ENCODE measurements at places on chromosomes 5 and 9.
A peak's percentile ranks its signal among the peaks of the same experiment; 100 is the strongest.

GRCh38 chr5:172167895-172168294, 20.1 kb downstream of the STK10 start:
- DNase-seq: no peak

GRCh38 chr9:124351672-124352468, 63.4 kb downstream of the PSMB7 start:
- DNase-seq: no peak

GRCh38 chr5:154168395-154168794, 22.1 kb upstream of the GALNT10 start:
- DNase-seq: no peak

- DNase-seq: no peak
Measured at GRCh38 chr9:108634672-108635462, 220.9 kb downstream of the ACTL7B start.

DNA sequence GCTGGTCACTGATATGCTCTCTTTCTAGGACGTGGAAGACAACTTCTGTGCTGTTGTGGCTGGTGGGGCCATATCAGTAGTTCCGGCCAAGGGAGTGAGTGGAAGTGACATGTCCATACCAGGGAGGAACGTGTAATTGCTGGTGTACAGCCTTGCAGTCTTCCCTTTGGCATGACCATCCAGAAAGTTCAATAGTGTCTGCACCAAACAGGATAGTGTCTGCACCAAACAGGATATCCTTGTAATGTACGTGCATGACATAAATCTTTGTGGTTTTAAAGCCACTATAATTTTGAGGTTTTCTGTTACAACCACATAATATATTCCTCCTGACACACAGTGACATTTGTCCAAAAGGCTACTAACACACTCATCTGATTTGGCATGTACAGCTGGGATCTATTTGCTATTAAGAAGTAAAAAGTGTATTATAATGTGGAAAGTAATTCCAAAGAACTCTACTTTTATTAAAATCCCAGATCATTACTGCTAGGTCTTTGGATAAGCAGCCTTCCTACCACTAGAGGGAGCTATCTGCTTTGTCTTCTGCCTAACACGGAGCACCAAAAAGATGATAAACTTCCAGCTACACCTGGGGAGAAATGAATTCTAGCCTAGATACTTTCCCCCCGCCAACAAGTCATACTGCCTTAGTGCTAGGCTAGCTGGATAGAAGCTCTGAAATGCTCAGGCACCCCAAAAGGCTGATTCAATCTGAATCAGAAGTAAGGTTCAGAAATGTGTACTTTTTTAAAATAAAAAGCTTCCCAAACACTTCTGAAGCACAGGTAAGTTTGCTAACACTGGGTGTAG, 52.7 kb downstream of the RNF145 start:
- peak; percentile 25 for DNase-seq

DNA sequence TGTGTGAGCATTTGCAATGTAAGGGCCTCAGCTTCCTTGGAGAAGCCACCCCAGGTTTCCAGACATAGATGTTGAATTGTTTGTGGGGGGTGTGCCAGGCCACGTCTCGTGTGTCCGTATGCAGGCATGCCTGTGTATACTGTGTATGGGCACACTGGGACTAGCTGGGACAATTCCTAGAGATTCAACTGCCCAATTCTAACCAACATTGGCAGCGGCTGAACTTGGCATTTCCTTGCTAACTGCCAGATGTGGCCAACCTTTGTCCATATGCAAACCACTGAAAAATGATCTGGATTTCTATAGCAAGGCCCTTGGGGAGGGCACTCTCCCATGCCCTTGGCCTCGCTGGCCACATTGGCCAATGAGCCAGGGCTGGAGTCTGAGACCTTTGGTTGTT, 50.3 kb downstream of the SAR1B start:
- no peak for DNase-seq

DNA sequence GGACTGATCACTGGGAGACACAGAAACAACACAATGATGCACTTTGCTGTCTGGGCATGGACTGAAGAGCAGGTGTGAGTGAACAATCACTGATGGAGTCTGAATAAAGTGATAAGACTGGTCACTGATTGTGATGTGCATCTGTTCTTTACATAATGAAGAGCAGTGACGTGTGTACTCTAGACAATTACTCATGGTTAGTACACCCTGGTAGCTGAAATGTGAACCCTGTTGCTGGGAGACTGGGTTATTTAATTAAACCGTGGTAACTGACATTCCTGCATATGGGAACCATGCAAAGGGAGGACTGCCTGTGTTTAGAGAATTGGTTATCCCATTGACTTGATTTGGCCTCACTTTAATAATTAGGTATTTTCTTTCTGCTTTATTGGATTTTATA, 202.9 kb downstream of the NR2F1-AS1 start:
- peak; percentile 32 for DNase-seq

- no peak for DNase-seq
Measured at GRCh38 chr5:141753971-141754713, 72.1 kb upstream of the ARAP3 start.

GRCh38 chr5:4547547-4547946, 592.6 kb upstream of the ADAMTS16 start:
- no peak for DNase-seq

- no peak for DNase-seq
Measured at GRCh38 chr9:8579661-8580060, 780.1 kb upstream of the DMAC1 start.

DNA sequence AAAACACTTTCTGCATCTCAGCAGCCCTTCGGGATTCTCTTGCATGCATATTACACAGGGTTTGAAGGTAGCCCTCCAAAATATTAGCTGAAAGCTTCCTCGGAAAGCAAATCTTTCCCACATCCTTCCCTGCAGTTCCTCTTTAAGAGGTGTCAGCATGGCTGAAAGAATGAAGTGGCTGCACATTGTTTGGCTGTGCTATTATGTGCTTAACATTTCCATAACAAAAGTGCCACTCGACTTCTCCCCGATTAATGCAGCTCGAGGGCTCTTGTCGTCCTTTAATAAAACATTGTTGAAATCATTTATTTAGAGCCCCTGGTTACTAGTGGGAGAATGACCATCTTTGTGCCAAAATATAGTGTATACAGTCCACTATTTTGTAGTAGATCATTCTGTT, 6.5 kb downstream of the GAS1 start:
- DNase-seq: no peak

DNA sequence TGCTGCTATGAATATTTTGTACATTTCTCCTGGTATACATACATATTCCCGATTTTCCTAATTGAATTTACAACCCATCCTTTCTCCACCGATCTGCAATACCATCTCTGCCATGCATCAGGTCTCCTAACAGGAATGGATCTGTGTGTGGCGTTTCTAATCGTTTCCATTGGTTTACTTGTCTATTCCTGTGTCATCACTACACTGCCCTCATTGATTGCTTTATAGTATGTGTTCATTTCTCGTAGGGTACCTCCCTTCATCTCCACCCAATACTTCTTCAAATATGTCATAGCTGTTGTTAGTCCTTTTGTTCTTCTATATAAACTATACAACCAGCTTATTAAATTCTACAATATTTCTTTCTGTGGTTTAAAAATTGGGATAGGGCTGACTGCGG, 7.1 kb upstream of the OR2S2 start:
- no peak for DNase-seq

DNA sequence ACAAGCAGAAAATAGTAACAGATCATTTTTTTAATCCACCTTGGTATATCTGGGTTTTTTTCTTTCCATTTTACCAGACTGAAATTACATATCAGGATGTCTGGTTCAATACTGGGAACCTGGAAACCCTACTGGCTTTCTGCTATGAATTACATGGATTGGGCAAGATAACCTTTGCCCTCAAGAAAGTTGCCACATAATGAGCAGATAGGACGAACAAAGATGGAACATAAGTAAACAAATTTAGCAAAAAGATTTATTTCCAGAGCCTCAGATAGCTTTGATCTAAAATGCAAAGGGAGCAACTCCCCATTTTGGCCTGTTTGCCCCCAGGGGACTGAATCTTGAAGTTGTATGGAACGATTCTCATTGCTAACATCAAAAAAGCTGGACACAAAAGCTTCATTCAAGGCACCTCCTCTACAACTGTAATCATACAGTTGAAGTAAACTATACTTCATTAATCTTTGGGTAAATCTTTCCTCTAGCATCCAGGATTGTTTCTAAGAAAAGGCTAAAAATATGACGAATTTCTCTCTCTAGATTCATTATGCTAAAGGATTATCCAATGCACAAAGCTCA, 131.6 kb upstream of the PTGER4 start:
- DNase-seq: no peak

GRCh38 chr5:120446068-120446492, 18.0 kb upstream of the PRR16 start:
- DNase-seq: no peak

DNA sequence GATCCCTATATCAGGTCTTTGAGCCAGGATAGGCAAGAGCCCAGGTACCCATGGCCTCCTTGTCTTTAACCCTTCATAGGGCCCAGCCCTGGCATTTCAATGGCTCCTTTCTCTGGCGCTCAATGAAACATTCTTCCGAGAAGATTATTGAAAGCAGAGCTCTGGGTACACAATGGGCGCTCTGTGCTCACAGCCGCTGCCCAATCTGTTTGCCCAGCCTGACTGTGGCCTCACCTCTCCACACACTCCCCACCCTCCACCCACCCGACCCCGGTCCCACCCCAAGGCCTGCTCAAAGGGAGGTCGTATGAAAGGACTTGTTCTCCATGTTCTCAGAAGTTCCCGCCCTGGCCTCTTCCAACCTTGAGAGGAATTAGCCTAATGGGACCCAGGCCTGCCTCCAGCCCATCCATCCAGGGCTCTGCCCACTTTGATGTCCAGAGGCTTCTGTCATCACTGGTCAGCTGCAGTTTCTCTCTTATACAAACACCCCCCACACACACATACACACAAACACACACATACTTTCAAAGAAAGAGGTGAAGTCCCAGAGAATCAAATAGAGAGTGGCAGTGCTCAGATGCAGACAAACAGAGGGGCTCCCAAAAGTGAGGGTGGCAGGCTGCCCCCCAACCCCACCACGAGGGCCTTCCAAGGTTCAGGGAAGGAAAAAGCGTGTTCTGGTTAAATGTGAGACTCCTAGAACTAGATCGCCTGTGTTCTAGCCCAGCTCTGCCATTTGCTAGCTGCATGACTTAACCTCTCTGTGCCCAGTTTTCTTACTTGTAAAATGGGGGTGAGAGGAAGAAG, 5.1 kb upstream of the ARSI start:
- DNase-seq: no peak

DNA sequence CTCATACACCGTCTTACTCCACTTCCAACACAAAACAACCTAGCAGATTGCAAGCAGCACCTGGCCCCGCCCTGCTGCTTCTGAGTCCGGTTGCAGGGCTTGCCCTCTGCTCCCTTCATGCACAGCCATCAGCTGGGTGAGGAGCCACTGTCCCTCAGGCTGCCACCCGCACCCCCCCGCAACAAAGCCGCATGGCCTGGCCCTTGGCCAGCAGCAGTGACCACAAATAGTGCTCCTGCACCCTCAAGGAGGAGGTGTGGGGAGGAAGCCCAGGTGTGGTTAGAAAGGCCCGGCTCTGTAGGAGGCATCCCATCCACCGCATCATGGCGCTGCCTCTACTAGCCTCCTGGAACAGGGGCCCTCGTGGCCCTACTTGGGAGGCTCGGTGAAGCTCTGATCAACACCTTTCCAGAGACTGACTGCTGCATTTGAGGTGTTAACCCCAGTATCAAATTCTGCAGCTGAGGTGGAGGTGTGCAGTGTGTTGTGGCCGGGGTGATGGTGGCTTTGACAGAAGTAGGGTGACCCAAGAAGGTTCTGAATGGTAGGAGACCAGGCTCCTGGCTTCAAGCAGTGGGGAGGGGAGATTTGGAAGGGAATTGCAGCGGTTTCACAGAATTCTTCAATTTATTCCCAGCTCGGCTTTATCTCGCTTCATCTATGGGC, 52.7 kb downstream of the WNK2 start:
- DNase-seq: no peak

DNA sequence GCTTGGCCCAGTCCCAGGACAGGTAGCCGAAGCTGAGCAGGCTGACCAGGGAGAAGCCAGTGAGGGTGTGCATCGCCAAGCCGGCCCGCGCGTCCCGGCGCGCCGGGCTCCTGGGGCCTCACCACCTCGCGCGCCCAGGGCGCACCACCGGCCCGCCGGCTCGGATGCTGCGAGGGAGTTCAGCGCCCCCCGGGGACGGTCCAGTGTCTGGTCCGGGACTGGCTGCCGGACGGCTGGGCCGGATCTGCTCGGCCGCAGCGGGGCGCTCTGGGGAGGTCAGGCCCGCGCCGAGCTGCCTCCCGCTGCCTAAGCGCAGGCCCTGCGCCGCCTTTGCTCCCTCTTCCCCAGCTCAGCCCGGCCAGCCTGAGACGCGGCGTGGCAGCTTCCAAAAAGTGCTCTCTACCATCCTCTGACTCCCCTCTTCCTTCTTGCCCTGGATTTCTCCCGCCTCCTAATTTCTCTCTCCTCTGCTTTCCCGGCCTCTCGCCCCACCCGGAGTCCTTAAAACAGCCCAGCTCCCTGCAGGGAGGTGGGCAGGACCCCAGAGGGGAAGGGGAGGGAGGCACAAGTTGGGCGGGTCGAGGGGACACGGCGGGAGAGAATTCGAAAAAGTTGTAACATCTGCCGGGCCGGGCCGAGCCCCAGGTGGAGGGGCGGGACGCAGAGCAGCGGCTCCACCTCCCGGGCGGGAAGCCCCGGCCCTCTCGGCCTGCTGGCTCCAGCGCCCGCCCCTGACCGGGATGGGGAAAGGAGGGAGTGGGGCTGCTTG, at the start of gene ARSI:
TSS of gene ARSI (minus strand) at position 605 of the 769 bp plus-strand sequence. CDS start at position 73, 532 bp downstream.
- DNase-seq: no peak

- DNase-seq: no peak
Measured at GRCh38 chr5:140172483-140172882, 2.5 kb upstream of the CYSTM1 start.

GRCh38 chr5:33491941-33492340, 51.2 kb downstream of the TARS1 start:
- no peak for DNase-seq

DNA sequence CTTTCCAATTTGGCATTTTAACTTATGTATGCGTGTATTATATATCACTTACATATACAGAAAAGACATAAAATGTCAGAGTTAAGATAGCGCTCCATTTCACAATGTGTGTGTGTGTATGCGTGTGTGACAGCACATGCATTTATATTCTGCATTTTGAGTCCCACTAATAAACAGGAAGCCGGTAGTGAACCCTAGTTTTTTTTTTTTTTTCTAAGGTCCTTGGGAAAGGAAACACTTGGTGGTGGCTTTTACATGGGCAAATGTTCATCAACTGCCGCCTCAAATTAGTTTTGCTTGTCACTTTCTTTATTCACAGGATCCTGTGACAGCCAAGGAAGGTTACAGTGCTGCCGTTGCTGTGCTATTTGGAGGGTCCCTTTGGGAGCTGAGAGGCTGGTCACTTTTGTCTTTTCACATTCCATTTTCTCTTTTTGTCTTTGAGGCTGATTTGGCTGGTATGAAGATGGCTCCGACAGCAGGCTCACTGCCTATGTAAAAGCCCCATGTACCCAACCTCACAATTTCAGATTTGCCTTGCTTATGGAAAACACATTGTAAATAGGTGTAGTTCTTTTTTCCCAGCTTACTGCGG, 298.9 kb downstream of the CSNK1G3 start:
- no peak for DNase-seq

DNA sequence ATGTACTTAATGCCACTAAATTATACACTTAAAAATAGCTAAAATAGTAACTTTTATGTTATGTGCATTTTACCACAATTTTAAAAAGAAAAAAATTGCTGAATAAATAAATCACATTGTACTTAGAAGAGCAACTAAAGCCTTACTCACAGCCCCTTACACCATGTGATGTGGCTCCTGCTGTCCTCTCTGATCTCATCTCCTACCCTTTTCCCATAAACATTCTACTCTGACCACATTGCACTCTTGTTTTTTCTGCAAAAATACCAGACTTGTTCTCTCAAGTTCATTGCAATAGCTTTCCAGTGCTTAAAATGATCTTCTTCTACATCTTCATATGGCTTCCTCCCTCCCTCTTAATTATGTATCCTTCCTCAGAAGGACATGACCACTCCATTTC, 268.4 kb downstream of the ELAVL2 start:
- no peak for DNase-seq
